ENCODE measurements at places on chromosomes 2 and 18.

DNA sequence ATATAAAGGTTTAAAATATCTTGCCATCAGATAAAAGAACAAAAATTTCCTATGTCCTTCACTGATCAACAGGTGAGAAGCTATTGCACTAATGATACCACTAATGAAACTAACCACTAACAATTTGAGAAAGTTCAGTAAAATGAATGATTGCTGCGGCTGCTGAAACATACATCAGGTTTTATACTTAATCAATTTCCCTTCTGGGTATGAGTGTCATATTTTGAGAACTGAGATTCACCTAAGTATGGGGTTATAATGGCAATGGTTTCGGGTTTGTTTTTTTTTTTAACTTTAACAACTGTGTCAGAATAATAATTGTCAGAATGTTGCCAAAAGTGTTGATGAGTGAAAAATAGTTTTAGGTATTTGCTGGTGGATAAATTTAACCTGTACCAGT, 151.3 kb upstream of the SLC39A10 start:
- no peak for DNase-seq

GRCh38 chr2:42314892-42315468, 46.0 kb downstream of the COX7A2L start:
- peak; percentile 49 for DNase-seq

DNA sequence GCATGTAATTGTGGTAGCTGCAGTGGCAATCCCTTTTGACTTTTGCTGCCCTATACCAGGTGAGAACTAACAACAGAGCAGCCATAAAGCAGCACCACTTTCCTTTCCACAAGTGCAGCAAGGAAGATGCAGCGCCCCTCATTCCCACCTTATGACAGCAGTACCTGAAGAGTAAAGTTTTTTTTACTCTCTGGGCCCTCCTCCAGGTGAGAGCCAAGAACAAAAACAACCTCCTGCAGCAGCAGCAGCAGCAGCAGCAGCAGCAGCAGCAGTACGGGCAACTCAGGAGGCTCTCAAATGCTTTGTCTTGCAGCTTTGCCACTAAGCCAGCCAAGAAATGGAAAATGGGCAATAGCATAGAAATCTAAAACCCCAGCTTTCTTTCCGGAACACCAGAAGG, 397.5 kb downstream of the FIGN start:
- no peak for DNase-seq

DNA sequence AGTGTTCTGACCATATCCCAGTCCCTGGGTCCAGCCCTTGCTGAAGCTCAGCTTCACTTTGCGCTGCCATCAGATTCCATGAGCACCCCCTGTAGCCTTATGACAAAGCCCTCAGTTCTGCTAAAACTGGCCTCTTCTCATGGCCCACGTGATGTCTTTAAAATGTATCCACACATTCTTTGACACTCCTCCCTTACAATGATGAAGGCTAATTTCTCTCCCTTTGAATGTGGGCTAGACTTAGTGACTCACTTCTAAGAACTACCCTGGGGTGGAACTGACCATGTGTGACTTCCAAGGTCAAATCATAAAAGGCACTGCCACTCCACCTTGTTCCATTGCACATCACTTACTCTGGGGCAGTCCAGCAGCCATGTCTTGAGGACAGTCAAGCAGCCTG, 45.4 kb upstream of the GORASP2 start:
- no peak for DNase-seq

- no peak for DNase-seq
These were observed 501.2 kb upstream of the LRRTM4 start for GRCh38 chr2:78023356-78023755.

GRCh38 chr2:237192881-237193280, 107.2 kb downstream of the COPS8 start:
- no peak for DNase-seq

DNA sequence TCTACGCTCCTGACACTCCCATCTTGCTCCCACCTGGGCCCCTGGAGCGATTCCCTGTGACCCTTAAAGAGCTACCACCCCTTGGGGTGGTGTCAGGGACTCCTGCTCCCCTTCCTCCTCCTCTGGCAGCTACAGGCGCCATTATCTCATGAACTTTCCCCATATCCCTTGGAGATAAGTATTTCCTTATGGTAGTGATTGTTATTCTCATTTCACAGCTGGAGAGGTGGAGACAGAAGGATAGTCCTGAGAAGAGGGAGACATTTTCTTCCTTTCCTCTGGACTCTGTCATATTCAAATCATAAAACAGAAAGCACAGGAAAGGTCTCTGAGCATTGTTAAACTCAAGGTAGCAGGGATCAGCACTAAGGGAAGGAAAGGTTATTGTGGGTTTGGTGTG, 34.6 kb downstream of the RDH14 start:
- no peak for DNase-seq

- no peak for DNase-seq
These were observed 27.2 kb downstream of the RNF152 start for GRCh38 chr18:61865466-61866175.

GRCh38 chr2:10085043-10085667, 4.9 kb upstream of the CYS1 start:
- no peak for DNase-seq

DNA sequence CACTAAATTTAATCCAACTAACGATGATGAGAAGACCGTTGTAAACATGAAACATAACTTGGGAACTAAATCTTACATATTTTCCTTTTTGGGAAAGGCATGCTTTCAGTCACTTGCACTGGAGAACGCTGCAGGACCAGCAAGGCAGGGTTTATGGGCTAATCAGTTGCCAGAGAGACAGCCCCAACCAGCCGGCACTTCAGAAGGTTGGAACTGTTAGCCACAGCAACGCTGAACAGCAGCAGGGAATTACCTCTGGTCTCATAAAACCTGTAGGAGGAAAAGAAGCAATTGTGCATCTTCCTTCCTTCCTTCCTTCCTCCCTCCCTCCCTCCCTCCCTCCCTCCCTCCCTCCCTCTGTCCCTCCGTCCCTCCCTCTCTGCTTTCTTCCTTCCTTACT, 33.9 kb upstream of the SIX2 start:
- no peak for DNase-seq

DNA sequence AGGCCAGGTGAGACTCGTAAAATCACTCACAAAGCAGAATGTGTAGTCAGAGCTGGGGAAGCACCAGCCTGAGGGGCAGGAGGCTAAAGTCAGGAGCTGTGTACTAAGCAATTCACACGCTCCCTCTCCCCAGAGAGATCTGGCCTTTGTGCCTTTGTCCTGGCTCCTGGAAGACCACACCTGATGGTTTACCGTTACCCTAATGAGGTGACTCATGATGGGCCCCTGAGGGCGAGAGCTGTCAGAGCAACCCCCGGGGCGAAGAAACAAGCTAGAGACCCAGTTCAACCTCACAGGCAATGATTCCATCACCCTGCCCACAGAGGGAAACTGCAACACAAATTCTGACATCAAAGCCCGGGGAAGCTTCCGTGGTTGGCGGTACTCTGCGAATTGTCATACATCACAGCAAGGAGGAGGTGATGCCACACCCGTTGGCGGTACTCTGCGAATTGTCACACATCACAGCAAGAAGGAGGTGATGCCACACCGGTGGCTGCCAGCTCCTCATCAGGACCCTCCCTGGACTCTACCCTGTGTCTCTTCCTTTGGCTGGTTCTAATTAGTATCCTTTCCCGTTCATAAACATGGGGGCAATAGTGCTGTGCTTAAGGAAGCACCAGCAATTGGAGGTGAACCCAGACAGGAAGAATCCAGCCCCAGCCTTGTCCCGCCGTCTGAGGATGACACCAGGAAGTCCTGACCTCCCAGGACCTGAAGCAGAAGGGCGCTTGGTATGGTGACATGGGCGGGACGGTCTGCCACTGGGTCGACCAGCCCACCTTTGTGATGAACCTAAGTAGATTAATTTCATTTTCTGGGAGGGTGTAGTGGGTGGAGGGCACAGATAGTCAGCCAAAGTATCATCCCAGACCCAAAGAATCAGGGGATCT, 30.5 kb downstream of the B3GNT7 start:
- no peak for DNase-seq

DNA sequence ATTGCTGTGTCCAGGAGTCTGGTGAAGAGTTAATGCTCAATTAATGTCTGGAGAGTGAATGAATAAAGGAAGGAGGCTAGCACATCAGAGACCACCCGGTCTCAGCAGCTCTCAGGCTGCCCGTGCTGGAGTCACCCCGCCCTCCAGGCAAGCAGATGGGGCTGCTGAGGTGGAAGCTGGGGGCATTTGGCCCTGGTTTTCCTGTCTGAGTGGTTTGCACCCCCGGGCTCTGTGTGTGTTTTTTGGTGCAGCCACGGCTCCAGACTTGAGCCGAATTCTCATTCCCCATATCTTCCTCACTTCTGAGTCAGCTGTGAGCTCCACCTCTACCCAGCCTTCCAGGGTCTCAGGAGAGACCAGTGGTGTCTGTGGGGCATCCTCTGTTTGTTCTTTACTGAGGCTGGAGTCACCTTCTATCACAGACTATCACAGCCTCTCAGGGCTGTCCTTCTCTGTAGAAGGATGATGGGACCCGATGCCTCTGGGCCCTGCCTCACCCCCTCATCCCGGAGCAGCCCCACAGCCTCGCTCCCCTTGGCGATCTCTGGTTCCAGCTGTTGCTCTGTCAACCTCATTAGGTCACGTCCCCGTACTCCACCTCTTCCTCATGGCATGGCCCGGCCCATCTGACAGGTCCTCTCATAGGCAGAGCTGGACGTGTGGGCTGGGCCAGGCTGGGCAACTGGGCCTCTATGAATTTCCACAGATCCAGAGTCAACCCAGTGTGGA, 60.8 kb downstream of the HS1BP3 start:
- DNase-seq: no peak

DNA sequence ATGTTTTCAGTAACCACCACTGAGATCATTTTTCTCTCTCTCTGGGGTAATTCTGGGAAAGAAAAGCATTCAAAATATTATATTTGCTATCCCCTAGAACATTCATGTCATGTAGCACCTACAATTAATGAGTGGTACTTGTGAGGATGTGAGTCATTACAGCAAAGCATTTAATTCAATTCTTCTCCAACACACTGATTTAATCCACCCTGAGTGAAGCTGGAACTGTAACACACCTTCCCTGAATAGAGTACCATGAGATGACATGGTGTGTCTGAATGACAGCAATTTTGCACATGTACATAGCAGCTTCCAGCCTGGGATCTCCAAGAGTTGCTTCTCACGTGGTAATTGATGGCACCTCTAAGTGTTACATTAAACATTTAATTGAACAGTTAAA, 207.1 kb upstream of the SLC14A2 start:
- DNase-seq: no peak

DNA sequence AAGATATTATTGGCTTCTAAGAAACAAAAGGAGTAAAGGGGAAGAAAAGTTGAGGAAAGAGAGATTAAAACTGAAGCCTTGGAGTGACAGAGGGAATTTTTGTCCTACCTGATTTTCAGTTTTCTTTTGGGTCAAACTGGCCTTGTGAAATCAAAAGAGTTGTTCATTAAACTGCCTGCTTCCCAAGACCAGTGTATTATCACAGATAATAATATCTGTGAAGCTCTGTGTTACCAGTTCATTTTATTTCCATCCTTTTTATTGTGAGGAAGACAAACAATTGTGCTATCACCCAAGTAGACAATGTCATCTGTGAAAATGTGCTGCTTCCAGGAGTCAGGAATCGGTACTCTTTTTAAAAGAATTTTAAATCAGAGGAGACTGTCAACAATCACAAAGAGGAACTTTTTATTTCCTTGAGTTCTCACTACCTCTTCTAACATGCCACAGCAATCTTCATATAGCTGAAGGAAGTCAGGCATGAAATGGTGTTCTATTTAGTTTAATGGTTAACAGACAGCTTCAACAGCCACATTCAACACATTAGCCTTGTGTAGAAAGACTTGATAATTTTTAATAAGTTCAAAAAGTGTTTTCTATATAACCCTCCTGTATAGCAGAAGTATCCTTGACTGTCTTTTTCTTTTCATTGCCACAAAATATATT, 554.8 kb downstream of the PIK3C3 start:
- DNase-seq: no peak

- no peak for DNase-seq
These were observed 96.2 kb upstream of the BCL2L11 start for GRCh38 chr2:111024496-111024895.

DNA sequence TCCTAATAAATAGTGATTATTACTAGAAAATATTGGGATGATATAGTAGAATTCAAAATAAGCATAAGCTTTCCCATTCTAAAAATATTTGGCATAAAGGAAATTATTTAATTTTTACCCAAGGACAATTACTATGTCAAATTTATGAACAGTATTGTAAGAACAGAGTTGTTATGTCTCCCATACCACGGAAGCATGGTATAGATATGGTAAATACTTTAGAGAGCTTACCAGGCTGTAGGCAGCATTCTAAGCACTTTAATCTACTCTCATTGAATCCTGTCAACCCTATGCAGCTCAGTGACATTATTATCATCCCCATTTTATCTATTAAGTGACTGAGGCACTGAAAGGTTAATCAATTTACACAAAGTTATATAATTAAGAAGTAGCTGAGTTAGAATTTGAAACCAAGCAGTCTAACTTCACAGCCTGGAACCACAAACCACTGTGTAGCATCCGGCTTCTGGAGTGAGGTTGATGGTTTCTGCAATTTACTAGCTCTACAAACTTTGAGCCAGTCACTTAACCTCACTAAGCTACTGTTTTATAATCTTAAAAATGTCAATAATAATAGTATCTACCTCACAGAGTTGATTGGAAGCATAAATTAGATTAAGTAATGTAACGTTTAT, 323.7 kb downstream of the ARHGAP15 start:
- no peak for DNase-seq

DNA sequence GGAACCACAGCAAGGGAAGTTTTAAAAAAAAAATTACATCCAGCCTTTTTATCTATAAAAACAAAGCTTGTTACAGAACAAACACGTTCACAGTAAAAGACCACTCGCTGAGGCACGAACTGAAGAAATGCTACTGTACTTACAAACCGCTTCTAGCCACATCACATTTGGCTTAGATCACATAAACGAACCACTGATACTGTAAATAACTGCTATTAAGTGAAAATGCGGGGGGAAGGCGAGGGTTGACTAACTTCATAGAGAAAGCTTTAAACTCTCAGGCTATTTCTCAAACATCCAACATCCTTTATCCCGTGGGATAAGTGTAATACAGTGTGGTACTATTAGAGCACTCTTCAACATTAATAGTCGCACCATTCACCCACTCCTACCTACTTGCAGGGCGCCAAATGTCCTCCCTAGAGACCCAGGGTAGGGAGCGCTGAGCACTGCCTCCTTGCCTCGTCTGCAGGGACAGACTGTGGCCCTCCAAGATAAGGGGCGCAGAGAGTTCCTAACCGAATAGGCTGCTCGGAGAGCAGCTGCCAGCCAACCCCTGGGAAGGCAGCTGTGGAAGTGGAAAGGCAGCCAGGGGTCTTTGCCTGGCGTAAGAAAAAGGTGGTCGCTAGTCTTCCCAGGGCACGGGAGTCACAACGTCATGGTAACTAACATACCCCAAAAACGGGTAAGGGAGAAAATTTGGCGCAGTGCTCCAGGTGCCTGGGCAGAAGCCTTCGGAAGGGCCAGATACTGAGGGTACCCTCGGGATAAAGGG, 854 bp downstream of the GPR155 start:
- DNase-seq: peak; percentile 20

DNA sequence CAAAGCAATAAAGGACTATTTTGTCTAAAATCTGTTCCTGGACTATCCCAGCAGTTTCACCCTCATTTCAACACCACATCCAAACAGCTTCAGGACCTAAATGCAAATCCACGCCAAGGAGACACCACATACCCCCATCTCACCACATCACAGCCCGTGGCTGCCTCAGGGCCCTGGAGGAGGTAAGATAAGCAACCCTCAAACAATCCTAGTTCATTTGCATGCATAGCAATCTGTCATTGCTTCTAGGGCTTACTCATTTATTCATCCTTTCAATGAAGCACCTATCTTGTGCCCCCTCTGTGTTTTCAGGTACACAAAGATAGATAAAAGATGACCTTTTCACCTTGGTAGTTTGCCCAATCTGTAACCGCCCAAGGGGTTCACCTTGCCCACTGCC, 86.5 kb downstream of the VSNL1 start:
- no peak for DNase-seq

Measured in HTR-8/SVneo (cell line).